Activated effector memory CD4-positive, alpha-beta T cell treated with Interleukin-2 at 50 U/mL for 16 hours (primary cell): ENCODE measurements at places on chromosomes 1 and 21.

- no peak for DNase-seq
Observed at GRCh38 chr1:191993549-191993948, 164.7 kb upstream of the RGS18 start.

DNA sequence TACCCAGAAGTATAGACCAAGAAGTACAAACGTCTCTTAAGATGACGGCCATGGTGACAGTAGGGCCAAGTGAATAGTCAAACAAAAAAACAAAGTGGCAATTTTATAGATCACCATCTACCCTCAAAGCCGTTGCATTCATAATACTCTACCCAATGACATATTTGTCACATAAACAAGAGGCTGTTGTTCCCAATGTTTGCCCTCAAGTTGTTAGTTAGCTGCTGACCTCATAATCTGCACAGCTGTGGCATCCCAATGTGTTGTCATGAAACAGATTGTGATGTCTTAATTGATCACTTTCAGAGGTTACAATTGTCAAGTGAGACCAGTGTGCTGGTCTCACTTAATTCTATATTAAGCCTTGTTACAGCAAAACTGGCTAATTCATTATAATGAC is 333.8 kb downstream of the ST6GALNAC3 start:
- DNase-seq, result no peak

GRCh38 chr1:159881622-159882526 is 18.1 kb downstream of the CFAP45 start:
- peak; percentile 28 for DNase-seq

DNA sequence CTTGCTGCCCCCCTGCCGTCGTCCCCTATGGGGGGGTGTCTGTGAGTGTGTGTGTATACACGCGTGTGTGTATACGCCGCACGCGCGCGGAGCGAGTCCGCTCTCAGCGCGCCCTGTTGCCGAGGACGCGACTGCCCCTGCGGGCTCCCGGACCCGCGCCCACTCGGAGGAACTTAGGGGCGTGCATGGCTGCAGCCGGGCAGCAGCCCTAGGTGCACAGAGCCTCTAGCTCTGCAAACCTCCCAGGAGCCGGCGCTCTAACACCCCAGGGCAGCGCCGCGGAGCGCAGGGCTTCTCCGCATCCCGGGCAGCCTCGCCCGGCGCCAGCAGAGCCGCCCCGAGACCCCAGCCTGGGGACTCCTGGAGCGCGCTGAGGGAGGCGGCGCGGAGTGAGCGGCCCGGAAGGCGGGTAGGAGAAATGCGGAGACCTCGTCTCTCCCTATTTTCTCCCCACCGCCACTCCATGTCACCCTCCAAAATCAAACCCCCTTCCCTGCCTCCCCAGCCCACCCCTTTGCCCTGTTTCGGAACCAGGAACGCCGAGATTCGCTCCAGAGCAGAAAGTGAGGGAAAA is 574 bp downstream of the ITPKB start:
- peak; percentile 34 for DNase-seq

GRCh38 chr1:230792691-230793462 is 45.7 kb downstream of the CAPN9 start:
- DNase-seq, result no peak

- DNase-seq, result peak; percentile 41
Observed at GRCh38 chr1:85297855-85298629, 21.6 kb upstream of the BCL10 start.

DNA sequence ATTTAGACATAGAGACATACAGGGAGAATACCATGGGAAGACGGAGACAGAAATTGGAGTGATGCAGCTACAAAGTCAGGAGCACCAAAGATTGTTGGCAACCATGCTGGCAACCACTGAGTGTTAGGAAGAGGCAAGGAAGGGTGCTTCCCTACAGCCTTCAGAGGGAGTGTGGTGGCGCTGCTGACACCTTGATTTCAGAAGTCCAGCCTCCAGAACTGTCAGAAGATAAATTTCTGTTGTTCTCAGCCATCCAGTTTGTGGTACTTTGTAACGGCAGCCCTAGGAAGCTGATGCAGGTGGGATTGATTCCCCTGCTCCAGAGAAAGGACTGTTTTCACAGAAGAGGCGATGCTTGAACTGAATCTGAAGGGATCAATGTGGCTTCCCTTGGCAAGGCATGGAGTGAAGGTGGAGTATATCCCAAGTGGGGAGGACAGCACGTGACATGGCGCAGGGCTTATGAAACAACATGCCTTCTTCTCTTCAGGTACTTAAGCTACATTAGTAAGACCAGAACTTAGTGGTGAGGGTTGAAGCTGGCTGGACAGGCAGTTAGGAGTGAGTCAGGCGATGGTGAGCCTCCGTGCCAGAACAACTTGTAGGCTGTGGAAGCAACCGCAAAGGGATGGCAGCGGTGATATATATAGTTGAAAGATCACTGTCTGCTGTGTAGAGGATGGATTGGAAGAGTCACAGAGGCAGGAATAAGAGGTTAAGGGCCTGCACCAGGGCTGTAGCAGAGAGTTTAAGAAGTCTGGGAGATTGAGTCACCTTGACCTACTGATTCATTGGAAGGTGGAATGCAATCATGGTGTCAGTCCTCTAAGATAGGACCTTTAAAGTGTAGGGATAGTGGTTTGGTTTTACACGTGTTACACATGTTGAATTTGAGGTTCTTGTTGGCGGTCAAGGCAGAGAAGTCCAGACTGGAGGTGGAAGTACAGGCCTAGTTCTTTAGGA is 2.1 kb downstream of the LEPR start:
- DNase-seq, result no peak

GRCh38 chr1:230138561-230139239 is 71.7 kb downstream of the GALNT2 start:
- no peak for DNase-seq

GRCh38 chr1:32060914-32061313 is 11.8 kb upstream of the TMEM39B start:
- DNase-seq, result no peak

GRCh38 chr1:46247436-46248121 is at the start of gene RAD54L:
Gene RAD54L (plus strand): TSS chr1:46247763. CDS start chr1:46248406, 643 bp downstream.
- DNase-seq, result peak; percentile 92

GRCh38 chr1:42529724-42530181 is 66.7 kb downstream of the CCDC30 start:
- DNase-seq, result no peak

GRCh38 chr1:66503841-66504470 is 30.0 kb upstream of the SGIP1 start:
- DNase-seq, result no peak

DNA sequence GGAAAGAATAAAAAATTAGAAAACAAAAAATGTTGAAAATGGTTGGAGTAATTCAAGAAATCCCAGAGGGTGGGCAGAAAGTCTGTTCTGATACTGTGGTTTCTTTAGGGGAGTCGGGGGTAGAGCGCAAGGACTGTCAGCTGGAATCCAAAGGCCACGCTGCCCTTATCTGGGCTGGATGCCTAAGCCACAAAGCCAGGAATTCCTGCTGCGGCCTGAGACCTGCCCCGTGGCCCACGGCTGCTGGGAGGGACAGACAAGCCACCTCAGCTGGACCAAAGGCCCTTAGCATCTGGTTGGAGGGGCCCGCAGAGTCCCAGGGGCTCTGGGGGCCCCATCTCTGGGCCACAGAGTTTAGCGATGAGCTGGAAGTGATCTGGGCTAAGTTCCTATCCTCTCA is 60.2 kb downstream of the DMRTB1 start:
- DNase-seq, result no peak

- no peak for DNase-seq
Observed at GRCh38 chr1:168550971-168551370, 7.2 kb upstream of the XCL2 start.

DNA sequence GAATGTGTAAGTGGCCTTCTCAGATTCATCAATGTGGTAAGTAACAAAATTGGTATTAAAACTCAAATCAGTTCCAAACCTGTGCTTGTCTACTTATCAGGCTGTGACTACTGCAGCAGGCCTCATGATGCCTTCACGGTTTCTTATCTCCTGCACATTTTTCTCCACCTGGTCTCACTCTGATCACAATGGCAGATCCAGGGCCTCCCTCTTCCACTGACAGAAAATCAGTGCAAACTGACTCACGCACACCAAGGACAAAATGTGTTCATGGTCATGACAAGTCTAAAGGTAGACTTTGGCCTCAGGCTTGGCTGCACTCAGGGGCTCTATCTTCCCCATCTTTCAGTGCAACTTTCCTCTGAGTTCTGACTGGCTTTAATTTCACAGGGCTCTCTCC is 56.7 kb upstream of the ATP1A1 start:
- no peak for DNase-seq

DNA sequence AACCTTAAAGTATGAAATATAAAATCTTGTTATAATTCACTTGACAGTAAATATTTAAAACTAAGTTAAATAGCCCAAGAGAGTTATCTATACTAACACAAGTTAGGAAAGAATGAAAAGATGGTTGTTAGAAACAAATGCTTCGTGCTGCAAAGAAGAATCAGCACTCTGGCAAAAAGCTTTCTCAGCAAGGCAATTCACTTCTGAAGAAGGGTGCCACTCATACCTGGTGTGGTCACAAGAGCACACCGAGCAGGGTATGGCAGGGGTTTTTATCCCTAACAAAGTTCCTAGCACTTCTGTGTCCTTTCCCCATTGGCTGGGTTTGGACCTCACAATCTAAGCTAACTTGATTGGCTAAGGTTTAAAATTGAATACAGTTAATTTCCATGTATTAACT is 121.0 kb downstream of the MAGI3 start:
- no peak for DNase-seq

GRCh38 chr1:164560121-164560541 is 1.1 kb downstream of the PBX1 start:
- DNase-seq, result no peak

DNA sequence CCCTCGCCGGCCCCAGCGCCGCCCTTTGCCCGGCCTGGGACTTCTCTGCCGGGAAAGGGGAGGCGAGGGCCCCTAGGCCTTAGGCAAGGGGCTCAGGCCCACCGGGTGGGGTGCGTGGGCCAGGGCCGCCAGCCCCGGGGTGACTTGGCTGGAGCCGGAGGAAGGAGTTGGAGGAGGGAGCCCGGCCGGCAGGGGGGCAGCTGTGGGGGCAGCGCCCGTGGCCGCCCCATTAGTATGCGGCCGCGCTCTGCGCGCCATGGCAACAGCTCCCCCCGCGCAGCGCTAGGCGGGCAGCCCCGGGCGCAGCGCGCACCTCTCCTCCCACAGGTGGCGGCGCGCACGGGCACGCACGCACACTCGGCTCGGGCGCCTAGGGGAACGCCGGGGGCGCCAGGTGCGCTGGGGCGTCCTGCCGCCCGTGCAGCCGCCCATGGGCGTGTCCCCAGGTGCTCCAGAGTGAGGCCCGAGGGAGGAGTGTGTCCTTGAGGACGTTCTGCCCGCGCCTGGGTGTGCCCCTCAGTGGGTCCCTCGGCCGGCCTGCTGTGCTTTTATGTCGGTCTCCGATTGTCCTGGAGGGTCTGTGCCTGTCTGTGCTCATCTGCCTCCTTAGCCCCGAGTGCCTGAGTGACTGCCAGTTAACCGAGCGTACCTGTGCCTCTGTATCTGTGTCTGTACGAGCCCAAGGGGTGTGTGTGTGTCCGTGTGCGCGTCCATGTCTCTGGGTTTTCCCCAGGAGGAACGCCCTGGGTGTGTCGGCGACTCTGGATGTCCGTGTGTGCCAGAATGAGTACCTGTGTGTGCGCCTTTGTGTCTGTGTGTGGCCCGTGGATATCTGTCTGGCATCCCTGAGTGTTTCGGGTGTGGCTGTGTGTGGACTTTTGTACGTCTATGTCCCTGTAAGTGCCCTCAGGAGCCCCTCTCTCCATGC is 38.2 kb upstream of the WASF2 start:
- peak; percentile 22 for DNase-seq

DNA sequence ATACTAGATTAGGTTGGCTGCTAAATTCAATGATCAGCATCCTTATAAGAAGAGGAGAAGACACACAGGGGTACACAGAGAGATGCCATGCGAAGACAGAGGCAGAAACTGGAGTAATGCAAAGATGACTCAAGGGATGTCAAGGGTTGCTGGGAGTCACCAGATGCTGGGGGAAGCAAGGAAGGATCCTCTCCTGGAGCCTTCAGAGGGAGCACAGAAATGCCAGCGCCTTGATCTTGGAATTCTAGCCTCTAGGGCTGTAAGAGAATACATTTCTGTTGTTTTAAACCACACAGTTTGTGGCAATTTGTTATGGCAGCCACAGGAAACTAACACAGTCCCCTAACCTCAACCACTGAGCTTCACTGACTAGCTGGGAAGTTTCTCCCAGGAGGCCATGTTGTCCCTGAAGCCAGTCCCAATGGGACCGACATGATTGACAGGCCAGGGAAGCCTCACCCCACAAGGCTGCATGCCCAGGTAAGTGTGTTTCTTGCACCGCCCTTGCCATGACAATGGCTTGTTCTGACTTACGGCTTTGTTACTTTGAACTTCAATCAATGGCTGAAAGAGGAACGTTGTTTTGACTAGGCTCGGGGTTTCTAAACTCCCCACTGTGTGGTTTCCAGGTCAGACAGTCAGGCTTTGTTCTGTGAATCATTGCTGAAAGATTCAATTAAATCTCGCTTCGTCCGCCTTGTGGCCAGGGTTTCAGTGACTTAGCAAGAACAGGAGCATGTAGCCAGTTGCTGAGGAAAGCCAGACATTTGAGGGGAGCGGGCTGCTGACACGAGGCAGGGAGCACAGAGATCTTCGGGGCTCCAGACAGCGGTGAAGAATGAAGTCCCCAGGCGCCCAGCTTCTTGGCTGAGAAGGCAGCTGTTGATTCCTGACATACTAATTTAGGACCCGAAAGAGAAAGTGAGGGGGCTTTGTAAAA is 62.3 kb downstream of the RUNX1 start:
- peak; percentile 59 for DNase-seq

DNA sequence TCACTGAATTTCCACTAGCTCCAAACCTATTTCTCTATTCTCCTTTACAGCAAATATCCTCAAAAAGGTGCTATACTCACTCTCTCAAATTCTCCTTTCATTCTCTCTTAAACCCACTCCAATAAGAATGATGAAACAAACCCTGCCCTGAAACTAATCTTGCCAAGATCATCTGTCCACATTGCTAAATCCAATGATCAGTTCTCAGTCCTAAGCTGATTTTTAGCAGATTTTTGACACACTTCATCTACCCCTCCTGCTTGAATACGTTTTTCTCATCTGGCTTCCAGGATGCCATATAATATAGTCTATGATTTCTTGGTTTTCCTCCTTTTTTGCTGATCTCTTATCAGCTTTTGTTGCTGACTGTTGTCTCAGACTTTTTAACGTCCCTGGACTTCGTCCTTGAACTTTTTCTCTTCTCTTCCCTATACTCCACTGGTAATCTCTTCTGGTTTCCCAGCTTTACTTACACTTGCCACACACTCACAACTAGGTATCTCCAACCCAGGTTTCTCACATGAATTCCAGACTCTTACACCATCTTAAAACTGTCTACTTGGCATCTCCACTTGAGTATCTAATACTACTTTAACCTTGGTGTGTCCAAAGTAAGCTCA is 35.3 kb downstream of the RERE start:
- no peak for DNase-seq

DNA sequence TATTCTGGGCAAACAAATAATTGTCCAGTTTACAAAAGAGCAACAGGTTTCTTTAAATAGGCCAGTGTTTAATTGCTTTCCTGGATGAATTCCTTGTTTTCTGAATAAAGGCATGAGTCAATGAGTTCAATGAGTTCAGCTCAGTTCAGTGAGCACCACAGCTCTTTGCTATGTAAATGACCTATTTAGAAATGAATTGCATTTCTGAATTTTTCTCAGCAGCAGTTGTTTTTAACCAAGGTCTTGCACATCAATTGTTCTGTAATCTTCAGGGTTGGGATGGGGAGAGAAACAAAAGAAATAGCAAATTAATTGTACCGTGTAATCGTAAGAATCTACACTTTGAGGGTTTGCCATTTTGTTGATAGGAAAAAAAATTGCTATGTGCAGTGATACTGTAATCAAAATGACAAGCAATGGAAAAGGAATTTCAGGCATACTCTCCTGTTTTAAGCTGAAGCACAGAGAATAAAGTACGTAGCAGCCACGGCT is 45.7 kb downstream of the MIS18A start:
- DNase-seq, result no peak
